Activated CD8-positive, alpha-beta memory T cell treated with anti-CD3 and anti-CD28 coated beads for 36 hours (primary cell): ENCODE measurements at places on chromosomes 2 and 18. TPM values are rescaled to one million over a fixed set of nuclear protein-coding genes. Genes with fewer than 3 reads are reported as not detected.

GBX2 gene
- not detected for total RNA-seq

SKOR2 gene
- not detected for total RNA-seq

OTX1 gene
- 0.13 TPM for total RNA-seq

CLK1 gene
- 95.8 TPM for total RNA-seq

GPBAR1 gene
- total RNA-seq, result 0.29 TPM

SIX3 gene
- 0.08 TPM for total RNA-seq

CRYBA2 gene
- not detected for total RNA-seq

DES gene
- total RNA-seq, result not detected

NR4A2 gene
- total RNA-seq, result 34.7 TPM

SANBR gene
- 2.0 TPM for total RNA-seq

TTN gene
- total RNA-seq, result 0.61 TPM

REEP1 gene
- total RNA-seq, result 0.23 TPM

OTOS gene
- total RNA-seq, result not detected

IL1F10 gene
- total RNA-seq, result not detected

MEP1B gene
- not detected for total RNA-seq

GYPC gene
- 140 TPM for total RNA-seq

CASP10 gene
- total RNA-seq, result 9.9 TPM

TMEM247 gene
- not detected for total RNA-seq

TUBA4B gene
- not detected for total RNA-seq

AQP4 gene
- total RNA-seq, result not detected

TXNDC2 gene
- not detected for total RNA-seq

ANKAR gene
- total RNA-seq, result 4.6 TPM
